ENCODE measurements at places on chromosomes 5 and 9.

GRCh38 chr9:97480749-97481148 lies 20.7 kb upstream of the TMOD1 start:
- DNase-seq, result no peak

- DNase-seq, result no peak
These were observed 97.3 kb downstream of the ZNF462 start for GRCh38 chr9:106960258-106960657.

- no peak for DNase-seq
These were observed 196.7 kb downstream of the RGS3 start for GRCh38 chr9:113660196-113660595.

- no peak for DNase-seq
These were observed at the start of gene PCDHB14 for GRCh38 chr5:141223112-141223783. PCDHB14 (plus strand) TSS chr5:141223343; CDS start chr5:141223506, 163 bp downstream.

DNA sequence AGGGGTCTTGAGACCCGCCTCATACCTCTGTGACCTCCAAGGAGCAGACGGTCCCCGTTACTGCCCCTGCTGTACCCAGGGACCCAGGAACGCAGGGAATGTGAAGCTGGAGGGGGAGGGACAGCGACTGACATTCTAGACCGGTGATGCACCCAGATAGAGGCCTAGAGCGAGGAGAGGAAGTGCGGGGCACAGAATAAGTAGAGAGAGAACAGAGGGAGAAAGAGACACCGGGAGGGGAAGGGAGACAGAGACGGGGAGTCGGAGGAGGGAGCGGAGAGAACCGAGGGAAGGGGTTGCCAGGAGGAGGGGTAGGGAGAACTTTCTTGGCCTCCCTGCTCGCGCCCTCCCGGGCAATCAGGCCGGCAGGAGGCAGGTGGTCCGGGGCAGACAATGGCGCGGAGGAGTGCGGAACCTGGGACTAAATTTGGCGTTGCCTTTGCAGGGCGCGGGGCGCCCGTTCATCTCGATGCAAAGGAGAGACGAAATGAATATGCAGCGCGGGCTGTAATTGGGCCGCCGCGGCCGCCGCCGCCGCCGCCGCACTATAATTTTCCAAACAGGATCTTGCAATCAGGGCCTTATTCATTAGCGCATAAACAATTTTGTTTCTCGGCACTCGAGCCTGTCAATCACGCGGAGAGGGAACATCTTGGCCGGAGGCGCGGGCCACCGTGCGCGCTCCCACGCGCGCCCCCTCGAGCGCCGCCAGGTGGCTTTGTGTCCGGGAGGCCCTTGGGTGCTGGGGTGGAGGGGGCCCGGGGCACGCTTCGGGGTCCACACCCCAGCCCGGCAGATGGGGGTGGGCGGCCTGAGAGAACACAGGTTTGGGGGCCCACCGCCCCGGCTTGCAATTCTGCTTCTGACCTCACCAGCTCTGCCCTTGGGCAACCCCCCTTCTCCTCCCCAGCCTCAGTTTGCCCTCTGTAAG lies 33.0 kb downstream of the NDUFA8 start:
- no peak for DNase-seq

DNA sequence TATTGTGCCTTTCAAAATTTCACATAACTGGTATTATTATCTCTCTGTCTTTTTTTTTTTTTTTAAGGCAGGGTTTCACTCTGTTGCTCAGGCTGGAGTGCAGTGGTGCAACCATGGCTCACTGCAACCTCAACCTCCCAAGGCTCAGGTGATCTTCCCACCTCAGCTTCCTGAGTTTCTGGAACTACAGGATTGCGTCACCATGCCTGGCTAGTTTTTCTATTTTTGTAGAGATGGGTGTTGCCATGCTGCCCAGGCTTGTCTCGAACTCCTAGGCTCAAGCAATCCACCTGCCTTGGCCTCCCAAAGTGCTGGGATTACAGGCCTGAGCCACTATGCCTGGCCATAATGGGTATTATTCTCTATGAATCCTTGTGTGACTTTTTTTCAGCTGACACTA lies 402.3 kb upstream of the SMARCA2 start:
- no peak for DNase-seq

DNA sequence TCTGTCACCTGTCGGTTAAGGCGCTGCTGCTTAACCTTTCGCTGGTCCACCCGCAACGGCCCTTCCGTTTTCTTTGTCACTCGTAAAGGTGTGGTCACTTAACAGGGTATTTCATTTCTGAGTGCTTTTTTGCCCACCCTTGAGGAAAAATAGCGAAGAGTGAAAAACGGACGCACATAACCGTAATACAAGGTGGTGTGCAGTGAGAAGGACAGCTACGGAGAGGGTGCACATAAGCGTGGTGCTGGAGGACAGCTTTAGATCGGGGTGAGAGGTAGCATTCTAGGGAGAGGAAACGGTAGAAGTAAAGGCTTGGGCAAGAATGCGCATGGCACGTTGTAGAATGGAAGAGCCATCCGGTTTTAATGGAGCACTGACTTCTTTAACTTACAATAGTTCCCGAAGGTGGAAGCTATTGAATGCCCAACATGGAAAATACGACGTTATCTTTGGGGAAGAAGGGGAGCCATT lies 761 bp downstream of the CCT5 start:
- DNase-seq, result no peak

GRCh38 chr5:57386958-57387357 lies 95.7 kb downstream of the ACTBL2 start:
- no peak for DNase-seq

DNA sequence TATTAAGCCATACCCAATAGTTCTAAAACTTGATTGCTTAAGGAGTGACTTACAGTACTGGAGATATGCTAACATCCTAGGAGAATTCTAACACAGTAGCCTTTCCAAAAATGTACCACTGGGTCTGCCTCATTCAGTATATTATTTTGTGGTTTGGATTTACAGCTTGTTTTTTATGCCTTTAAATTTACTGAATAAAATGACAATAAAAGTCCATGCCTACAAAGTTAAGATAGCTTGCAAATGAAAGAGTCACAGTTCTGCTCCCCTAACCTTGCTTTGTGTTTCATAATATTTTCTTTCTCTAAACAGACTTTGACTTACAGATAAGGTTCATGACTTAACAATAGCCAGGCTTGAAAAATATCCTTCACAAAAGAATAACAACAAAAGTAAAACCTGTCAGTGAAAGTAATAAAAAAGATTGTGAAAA lies 951.1 kb upstream of the NUDT12 start:
- no peak for DNase-seq

- no peak for DNase-seq
These were observed 292.7 kb downstream of the CWC27 start for GRCh38 chr5:65061250-65061973.

- DNase-seq, result no peak
These were observed 28.3 kb downstream of the ALG2 start for GRCh38 chr9:99193466-99193821.

DNA sequence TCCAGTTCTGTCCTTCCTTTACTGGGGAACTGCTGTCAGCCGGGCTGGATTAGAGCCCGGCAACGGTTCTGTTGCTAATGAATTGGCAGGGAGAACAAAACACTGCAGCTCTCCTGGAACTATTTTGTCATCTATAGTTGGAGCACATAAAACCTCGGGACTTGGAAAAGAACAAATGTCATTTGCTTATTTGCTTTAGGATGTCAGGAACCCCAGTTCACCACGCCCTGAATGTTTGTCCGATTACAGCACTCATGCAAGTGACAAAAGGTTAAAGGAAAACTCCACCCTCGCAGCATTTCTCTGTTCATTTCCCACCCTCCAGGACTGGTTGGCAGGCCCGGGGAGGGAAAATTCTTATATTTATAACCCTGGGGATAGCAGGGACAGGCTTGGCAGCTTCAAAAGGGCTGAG lies 66.4 kb upstream of the PLPP1 start:
- no peak for DNase-seq

GRCh38 chr5:65762234-65762633 lies 40.2 kb downstream of the NLN start:
- DNase-seq, result no peak

GRCh38 chr9:129666575-129666974 lies 1.1 kb downstream of the PRRX2 start:
- no peak for DNase-seq

DNA sequence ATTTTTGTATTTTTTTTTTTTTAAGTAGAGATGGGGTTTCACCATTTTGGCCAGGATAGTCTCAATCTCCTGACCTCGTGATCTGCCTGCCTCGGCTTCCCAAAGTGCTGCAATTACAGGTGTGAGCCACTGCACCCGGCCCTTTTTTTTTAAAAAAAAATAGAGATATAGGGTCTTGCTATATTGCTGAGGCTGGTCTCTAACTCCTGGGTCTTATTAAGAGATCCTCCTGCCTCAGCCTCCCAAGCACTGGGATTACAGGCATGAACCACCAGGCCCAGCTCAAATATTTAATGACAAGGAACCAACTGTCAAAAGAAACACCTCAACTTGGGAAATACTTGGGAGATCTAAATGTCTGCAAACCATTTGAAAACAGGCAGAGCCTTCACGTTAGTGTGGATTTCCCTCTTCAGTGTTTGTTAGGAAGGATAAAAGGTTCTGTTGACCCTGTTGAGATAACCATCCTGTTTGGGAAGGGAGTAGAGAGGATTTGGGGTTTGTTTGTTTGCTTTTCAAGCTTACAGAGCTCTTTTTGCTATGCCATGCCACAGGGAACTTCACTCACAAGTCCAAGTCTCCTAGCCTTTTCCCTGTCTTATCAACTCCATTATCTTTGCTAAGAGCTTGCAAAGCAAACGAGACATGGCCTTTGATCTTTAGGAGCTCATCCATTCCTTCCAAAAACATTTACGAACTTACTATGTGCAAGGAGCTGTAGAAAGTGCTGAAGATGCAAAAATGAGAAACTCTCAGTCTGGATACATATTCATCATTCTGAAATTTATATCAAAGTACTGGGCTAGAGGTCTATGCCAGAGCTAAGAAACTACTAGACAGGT lies 7.5 kb downstream of the FAXDC2 start:
- no peak for DNase-seq
